Tongue (tissue), 3 donors: ENCODE measurements at places on chromosomes 11 and 22.

DNA sequence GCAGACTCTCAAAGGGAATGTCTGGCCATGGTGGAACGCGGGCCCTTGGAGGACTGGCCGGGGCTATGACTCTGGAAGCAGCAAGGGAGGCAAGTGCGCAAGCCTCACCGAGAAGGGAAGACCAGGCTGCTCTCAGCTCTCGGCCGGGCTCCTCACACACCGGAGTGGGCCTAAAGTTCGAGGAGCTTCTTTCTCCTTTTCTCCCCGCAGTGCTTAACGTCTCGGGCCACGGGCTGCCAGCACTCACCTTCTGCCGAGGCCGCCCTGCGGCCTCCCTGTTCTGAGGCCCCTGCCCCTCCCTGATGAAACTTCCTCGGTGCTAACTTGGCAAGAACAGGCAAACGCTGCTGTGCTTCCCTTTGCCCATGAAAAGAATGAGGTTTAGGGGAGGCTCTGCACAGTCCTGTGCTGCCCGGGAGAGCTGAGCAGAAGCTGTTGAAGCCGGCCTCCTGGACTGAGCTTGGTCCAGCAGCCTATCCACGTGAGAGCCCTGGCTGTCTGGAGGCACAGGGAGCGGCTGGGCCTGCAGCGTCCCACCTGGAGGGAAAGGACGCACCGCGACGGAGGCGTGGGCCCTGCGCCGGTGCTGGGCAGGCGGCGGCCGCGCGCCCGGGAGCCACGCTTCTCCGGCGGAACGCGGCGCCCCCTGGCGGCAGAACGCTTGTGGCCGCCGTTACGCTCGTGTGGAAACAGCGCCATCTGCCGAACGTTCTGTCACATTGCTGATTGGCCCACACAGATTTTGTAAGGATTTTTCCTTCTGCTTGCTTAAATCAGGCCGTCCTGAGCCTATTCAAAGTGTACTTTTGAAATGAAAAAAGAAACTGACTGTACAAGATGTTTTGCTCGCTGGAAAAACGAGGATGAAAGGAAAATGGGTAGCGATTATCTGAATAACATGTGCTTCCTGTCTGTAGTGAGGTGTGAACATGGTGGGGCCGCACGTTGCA is 65.0 kb upstream of the TMEM45B start:
- DNase-seq, result peak; percentile 92

DNA sequence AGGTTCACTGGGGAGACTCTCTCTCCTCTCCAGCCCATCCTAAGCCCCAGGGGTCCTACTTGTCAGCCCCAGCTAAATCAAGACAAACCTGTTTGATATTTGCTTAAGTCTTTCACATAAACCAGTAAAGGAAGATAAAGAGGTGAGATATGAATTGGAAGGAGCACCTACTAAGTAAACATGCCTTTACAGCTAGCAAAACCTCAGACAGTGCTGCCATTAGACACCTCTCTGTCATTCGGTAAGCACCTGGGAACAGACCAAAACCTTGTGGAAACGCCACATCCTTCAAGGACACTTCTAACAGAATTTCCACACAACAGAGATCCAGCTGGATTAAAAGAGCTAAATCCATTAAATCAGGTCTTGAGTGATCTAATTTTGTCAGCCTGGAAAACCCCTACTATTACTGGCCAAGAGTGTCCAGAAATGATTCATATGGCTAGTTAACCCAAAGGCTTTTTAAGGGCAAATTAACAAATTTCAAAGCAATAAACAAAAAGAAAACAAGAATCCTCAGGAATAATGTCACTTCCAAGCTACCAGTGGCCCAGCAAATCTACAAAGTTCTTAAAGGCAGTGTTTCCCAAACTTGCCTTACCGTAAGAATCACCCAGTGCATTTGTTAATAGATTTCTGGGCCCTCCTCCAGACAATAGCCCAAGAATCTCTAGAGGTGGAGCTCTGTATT is 2.4 kb downstream of the VPS37C start:
- no peak for DNase-seq

GRCh38 chr22:22787151-22787550 is 100.5 kb upstream of the IGLL5 start:
- DNase-seq, result no peak

GRCh38 chr11:72377596-72377995 is 56.7 kb downstream of the CLPB start:
- no peak for DNase-seq

GRCh38 chr11:27212248-27212780 is 150.7 kb downstream of the CCDC34 start:
- no peak for DNase-seq

GRCh38 chr11:120314861-120315260 is 10.2 kb upstream of the TLCD5 start:
- no peak for DNase-seq

DNA sequence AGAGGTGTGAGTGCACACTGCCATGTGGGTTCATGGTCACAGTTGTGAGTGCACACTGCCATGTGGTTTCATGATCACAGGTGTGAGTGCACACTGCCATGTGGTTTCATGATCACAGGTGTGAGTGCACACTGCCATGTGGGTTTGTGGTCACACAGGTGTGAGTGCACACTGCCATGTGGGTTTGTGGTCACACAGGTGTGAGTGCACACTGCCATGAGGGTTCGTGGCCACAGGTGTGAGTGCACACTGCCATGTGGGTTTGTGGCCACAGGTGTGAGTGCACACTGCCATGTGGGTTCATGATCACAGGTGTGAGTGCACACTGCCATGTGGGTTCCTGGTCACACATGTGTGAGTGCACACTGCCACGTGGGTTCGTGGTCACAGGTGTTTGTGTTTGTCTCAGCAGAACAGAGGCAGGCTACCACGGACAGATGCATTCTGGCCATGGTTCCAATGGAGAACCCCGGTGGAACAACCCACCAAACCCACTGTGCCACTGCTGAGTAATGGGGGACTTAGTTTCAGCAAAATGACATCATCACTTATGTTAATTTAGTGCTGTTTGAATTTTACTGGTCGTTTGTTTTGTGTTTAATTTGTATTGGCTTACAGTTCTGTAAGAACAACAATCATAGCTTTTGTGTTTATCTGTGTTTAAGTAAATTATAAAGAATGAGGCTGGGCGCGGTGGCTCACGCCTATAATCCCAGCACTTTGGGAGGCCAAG is 57.2 kb downstream of the RPS6KA4 start:
- no peak for DNase-seq

- peak; percentile 34 for DNase-seq
Measured at GRCh38 chr22:49297871-49298721, 529.6 kb downstream of the BRD1 start.
